A172 (cell line): ENCODE measurements at places on chromosomes 11 and 22.

DNA sequence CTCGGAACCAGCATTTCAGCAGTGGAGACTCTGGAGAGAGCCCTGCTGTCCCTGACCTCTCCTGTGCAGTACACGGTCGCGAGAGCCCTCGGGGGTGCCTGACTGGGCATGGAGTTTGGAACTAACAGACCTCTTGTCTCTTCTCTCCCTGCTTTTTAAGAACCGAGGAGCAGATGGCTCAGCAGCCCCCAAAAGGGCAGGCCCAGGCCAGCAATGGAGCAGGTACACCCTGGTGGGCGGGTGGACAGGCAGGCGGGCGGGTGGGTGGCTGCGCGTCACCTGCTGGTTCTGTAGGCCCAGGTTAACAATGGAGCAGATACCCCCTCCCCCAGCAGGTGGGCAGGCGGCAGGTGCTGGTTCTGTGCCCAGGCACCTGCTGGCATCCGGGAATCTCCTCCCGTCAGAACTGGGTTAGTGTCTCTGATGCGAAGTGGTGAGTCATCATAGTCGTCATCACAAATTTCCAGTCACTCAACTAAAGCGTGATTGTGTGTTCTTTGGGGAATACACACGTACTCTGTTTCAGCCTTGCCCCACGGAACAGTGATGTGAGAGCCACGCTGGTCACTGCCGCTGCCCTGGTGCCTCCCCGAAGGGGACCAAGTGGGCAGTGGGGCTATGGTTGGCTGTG is 41.1 kb downstream of the GRAMD4 start:
- peak; percentile 66 for DNase-seq

DNA sequence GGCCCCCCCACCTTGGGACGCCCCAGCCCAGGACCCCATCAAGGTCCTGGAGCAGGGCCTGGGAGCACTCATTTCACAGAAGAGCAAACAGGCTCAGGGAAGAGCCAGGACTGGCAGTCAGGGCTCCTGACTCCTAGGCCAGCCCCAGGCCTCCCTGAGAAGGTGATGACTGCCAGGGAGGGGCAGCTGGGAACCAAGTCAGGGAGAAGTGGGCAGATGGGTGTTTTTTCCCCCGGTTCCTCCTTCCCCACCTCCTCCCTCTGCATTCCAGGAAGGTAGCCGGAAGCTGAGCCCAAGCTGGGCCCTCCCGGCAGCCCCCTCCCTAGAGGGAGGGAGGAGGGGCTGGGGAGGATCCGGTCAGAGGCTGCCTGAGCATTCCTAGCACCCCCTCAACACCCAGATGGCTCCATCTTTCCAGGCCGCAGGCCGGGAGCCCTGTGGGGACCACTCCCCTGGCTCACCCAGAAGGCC is 19.6 kb downstream of the MYRF start:
- no peak for DNase-seq

DNA sequence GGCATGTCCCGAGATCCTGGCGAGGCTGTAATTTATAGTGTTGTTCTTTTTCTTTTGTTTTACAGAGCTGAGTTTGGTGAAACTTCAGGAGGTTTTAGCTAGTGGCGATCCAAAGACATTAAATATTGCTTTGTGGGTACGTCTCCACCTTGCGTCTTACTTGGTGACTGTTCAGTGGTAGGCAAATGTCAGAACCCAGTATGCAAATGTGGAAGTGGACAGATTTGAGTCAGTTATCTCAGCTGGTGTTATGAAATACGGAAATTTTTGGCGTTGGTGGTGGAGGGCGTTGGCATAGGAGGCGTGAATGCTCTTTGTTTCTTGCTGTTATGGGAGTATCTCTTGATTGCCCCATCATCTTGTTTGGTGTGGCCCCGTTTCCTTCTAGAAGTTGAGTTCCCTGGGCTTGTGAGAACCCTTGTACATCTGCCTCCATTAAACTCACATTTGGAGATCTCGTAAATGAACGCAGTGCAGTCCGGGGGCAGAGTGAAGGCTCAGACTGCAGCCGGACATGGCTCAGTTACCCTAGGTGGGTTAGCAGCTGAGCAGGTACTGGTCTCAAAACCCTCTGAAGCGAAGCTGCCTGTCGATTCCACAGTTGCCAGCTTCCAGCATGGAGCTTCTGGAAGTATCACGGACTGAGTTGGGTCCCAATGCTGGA is 39.9 kb downstream of the PTPRJ start:
- DNase-seq, result no peak

DNA sequence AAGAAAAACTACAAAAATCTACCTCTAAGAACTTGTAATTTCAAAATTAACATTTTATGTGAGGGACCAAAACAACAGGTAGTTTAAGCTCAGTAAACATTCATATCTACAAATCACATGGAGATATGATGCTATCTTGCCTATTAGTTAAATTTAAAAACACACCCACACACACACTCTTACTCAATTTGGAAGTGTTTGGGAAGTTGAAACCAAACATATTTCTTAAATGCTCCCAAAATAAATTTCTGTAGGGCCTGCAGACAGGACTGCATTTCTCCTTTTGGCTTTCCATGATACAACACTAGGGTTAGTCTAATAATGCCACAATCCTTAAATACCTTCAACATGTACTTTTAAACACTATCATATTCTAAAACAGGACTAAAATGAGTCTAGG is 7.0 kb downstream of the PITPNB start:
- no peak for DNase-seq

DNA sequence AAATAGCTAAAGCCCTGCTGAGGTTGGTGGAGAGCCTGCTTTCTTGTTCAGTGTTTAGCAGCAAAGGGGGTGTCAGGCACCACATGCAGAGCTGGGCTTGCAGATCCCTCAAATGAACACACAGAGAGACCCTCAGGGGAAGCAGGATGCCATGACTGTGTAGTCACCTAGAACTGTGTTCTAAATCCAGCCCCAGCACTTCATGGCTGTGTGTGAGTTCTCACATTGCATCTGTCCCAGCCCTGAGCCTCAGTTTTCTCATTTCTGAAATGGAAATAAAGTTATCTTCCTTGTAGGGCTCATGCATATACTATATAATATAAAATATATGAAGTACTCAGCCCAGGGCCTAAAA is 47.1 kb downstream of the CWC15 start:
- DNase-seq, result no peak

DNA sequence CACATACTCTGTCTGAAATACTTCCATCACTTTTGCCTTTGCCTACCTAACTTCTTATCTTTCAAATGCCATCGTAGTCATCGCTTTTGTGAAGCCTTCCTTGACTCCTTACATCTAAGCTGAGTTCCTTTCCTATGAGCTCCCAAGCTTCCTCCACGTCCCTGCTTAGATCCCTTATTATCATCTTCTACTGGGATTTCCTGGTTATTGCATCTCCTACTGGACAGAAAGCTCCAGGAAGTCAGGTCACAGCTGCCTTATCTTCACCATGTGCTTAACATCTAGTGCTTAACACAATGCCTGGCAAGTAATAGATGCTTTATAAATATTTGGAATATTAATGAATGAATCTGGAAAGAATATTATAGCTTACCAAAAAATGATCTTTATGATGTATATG is 5.9 kb downstream of the YPEL4 start:
- peak; percentile 10 for DNase-seq

GRCh38 chr11:67657300-67657699 is 6.8 kb upstream of the ACY3 start:
- DNase-seq, result no peak

DNA sequence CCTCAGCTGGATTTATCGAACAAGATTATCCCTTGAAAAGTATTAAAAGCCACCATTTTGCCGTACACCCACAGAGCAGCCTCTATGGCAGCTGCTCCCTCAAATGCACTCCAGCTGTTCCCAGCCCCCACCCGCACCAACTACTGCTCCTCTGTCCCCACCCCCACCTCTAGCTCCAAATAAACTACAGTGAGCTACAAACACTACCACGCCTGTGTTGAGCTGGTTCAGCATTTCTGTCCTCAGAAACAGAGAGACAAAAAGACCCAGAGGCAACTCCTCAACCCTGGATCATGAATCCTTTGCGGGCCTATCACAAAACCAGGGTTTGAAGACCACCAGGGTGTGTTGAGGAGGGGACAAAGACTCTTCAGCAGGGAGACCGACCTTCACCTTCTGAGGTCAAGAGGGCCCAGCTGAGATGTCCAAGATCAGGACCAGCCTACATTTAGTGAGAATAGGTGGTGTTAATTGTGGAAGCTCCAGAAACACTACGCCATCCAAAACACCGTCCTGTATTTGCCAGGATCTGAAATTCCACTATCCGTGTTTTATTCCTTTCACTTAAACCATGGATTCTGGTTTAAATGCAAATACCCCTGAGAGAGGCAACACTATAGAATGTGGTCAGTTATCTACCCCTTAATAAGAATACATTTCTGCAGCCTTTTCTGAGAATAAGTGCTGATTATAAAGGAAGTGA is 195.9 kb downstream of the DSCAML1 start:
- no peak for DNase-seq

DNA sequence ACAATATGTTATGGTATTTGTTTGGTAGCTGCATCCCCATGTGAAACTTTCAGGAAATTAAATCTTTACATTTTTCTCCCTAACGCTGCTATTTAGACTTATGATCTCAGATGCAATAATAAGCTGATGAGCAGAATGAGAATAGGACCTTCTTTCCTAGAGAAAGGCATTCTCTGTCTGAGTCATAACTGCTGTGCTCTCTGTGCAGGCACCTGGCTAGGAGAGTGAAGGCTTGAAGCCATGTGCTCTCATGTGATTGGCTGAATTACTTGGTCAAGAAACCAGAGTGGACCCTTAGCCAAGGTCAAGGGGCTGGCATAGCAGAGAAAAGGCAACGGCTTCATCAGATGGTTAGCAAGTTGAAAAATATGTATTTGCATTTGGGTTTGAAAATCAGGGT is 185.0 kb downstream of the ADAMTS15 start:
- no peak for DNase-seq

- DNase-seq, result no peak
Observed at GRCh38 chr22:38941488-38941987, 15.9 kb upstream of the APOBEC3A start.

- no peak for DNase-seq
Observed at GRCh38 chr11:78535027-78535426, 39.6 kb downstream of the NARS2 start.

GRCh38 chr11:17250561-17251350 is 25.8 kb upstream of the NUCB2 start:
- DNase-seq, result no peak

DNA sequence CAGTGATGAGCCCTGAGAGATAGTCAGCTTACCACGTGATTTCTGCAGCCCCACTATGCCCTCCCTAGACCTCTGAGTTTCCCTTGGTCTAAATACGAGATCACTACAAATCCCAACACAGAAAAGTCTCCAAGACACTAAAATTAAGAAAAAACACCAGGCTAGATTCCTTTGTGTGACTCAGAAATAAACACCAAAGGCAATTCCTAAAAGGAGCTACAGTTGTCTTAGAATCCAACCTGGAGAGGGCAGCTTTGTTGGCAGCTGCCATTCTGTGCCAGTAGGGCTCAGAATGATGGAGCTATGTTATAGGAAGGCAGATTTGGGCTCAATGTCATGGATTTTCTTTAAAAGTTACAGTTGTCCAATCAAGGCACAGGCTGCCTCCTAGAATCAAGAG is 37.1 kb upstream of the HMGXB4 start:
- no peak for DNase-seq

DNA sequence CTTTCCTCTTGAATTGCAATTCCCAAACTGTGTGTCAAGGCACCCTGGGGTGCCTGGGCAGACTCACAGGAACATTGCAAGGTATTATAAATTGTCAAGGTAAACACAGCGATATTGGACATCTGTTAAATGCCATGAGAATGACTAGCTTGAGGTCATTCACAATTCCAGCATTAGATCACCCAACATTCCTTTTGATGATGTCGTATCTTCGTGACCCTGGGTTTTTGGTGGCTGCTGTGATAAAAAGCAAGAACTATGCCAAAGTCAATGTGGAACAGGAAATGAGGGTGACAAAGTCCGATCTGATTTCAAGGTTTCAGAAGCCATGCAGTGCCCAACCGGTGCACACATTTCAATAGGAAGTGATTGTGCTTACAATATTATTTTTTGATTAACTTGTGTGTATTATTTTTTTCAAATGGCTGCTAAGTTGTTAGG is 458.4 kb downstream of the MIAT start:
- DNase-seq, result peak; percentile 92

- DNase-seq, result no peak
Observed at GRCh38 chr11:126149759-126150625, 61.5 kb downstream of the RPUSD4 start.

- DNase-seq, result no peak
Observed at GRCh38 chr11:40401132-40401853, 1058.2 kb downstream of the LRRC4C start.

GRCh38 chr11:33135216-33135615 is 26.1 kb downstream of the CSTF3 start:
- DNase-seq, result no peak

DNA sequence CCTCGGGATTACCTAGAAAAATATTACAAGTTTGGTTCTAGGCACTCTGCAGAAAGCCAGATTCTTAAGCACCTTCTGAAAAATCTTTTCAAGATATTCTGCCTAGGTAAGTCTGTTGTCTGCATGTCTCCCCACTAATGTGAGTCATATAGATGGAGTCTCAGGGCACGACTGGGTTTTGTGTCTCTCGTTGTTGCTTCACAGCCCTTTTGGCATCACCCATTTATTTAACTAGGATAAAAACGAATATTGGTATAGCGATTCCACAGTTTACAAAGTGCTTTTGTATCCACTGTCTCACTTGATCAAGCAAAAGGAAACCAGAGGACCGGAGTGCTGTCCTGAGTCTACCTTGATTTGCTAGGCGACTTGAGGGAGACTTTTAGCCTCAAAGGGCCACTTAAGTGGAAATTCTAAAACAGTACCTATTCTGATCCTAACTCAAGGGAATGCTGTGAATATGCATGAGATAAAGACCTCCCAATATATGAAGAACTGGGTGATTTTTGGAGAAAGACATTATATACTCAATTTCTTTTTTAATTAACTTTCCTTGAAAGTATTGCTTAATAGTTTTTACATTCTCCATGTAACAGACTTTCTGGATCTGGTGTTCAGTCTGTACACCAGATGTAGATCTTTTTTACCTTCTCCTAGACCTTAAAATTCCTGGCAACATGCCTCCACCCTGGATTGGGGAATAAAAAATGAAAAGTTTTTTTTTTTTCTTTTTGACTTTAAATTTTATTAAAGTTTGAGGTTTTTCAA is 590 bp downstream of the NNMT start:
- DNase-seq, result peak; percentile 29

GRCh38 chr22:42993651-42994275 is 21.2 kb downstream of the PACSIN2 start:
- no peak for DNase-seq

DNA sequence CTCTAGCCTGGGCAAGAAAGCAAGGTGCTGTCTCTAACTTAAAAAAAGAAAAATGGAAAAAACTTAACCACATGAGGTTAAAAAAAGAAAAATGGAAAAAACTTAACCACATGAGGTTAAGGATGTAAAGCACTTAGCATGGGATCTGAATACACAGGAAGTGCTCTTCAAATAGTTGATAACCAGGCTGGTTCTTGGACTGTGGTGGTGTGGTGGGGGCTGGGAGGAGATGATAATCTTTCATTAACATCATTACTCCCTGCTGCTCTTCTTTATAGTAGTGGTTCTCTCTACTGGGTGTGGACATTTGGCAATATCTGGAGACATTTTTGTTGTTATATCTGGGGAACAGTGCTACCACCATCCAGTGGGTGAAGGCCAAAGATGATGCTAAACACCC is 88.4 kb downstream of the TTC17 start:
- no peak for DNase-seq

- peak; percentile 52 for DNase-seq
Observed at GRCh38 chr11:396511-396947, 2.5 kb downstream of the PKP3 start.
